Renal pelvis (tissue), 12 donors: ENCODE measurements at places on chromosomes 16 and 17. TPM values are rescaled to one million over a fixed set of nuclear protein-coding genes. Genes with fewer than 3 reads are reported as not detected.

- no peak for DNase-seq
Observed at GRCh38 chr16:57224651-57225335, 20.3 kb upstream of the ARL2BP start.

The NPIPB9 gene
- 2.2 TPM for polyA plus RNA-seq

GRCh38 chr17:42679492-42680330, 1.9 kb downstream of the CCR10 start:
- no peak for DNase-seq

- DNase-seq, result peak; percentile 22
Observed at GRCh38 chr16:1614456-1615102, 2.4 kb downstream of the CRAMP1 start.

GRCh38 chr17:44801880-44802279, 28.2 kb downstream of the GJC1 start:
- no peak for DNase-seq

DNA sequence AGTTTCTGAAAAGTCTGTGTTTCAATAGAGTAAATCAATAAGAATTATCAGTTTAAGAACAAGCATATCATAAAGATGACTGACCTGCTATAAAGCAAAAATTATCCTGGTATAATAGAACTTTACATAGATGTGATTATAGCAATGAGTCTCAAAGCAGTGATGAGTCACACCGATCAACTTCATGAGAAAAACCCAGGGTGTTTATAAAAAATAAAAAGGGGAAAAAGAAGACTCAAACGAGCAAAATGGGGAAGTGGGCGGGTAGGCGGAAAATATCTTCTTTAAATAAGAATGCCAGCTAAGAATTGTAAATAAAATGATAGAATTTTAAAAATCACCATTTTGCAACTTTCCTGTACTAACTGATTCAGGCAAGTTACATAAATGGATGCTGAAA, 46.8 kb downstream of the BRIP1 start:
- no peak for DNase-seq

The IGFBP4 gene
- 341 TPM for polyA plus RNA-seq

GRCh38 chr17:43578404-43578698, 32.2 kb upstream of the ETV4 start:
- DNase-seq, result no peak

DNA sequence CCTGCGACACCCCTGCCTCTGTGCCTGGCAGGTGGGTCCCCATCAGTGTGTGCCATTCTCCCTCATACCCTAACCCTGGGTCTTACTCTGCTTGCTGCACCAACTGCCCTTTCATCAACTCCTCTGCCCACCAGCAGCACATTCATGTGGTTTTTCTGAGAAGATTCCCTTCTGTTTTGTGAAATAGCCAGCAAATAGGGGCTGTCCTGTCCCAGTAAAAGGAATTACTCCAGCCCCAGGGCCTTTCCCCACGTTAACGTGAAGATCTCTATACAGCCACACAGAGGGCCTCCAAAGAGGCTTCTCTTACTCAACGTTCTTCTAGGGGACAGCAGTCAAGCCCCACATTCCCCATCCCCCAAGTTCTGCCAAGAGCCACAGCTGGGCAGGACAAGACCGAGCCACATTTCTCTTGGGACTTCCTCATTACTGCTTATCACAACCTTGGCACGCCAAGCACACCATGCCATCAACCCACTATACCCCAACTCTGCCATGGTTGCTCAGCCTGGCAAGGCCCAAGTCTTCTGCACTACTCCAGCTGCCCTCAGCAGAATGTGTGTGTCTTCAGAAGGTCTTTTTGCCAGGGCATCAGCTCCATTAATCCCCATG, 18.7 kb upstream of the CCL2 start:
- DNase-seq, result no peak

The HBZ gene
- polyA plus RNA-seq, result 3.1 TPM

DNA sequence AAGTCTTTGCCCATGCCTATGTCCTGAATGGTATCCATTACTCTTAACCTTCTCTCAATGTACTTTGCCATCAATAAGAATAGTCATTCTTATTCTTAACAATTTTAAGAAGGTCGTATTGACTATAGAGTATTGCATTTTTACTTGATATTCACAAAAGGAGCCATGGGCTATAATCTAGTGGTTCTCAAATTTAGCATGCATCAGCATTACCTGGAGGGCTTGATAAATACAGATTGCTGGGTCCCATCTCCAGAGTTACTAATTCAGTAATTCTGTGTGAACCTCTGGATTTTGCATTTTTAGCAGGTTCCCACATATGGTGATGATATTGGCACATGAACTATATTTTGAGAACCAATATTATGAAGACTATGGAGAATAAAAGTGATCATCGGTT, 89.6 kb downstream of the ABCA8 start:
- no peak for DNase-seq

GRCh38 chr17:82315703-82316358, 1.6 kb downstream of the CD7 start:
- no peak for DNase-seq

DNA sequence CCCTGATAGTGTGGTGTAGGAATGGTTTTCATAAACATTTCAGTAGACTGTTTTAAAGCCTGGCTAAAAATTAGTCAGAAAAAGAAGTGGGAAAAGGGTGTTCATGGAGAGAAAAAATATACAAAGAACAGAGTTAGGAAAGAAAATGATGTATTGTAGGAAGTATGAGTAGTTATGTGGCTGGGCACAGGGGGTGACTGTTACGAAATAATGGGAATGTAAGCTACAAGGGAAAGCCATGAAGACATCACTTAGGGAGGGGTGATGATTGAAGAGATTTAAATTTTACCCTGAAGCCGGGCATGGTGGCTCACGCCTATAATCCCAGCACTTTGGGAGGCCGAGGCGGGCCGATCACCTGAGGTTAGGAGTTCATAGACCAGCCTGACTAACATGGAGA, 55.3 kb downstream of the NUP88 start:
- no peak for DNase-seq

The CORO7 gene
- polyA plus RNA-seq, result 21.2 TPM

The CIBAR2 gene
- 0.50 TPM for polyA plus RNA-seq

DNA sequence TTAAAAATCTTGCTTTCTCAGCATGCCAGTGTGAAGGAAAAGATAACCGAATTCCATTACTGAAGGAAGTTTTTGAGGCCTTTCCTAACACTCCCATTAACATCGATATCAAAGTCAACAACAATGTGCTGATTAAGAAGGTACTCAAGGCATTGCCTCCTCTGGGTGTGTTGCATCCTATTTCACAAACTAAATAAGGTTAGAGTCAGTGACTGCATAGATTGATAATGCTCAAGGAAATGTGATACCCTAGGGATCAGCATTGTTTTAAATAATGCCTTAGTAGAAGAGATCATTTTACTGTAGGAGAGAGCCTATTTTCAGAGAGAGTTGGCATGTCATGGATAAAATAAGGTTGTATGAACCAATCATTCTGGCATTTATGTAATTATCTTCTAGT, 36.8 kb downstream of the GDPD1 start:
- DNase-seq, result no peak

GRCh38 chr17:81207610-81208581, 14.9 kb downstream of the CEP131 start:
- DNase-seq, result no peak

GRCh38 chr16:60225541-60225940, 1491.4 kb upstream of the GOT2 start:
- DNase-seq, result no peak

The KCNH6 gene
- 2.5 TPM for polyA plus RNA-seq

DNA sequence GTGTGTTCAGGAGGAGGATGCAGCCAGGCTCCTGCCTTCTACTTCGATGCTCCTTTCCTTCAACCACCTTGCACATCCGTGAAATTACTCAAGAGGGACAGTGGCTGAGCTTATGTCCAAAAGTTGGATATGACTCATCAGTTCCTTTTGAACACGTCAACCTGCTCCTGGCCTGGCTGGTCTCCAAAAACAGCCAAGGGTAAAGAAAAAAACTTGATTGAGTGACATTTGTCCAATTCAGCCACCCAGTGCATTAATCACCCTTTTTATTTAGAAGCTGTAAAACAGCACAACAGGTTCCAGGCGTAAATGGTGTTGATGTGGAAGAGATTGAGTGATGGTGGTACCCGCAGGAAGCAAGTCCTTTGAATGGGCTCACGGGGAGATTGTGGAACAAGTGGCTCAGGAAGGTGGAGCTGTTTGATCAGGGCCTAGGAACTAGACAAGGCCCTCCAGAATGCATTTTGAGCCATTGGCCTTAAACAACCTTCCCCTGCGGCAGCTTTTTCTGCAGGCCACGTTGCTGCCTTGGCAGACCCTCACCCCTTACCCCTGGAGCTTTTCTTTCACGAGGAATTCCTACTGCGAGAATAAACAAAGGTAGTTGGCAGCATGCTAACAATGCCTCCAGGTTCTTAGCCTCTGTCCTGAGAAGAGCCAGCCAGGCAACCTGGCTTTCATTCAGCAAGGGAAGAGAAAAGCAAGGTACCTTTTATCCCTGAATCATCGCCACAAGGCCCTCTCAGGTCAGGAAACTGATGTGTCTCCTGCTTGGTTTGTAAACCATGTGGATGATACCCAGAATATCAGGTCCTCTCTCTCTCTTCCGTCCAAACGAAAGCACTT, 173.3 kb upstream of the CACNG5 start:
- DNase-seq, result no peak

The MYH4 gene
- 0.21 TPM for polyA plus RNA-seq

The MT1A gene
- polyA plus RNA-seq, result not detected

DNA sequence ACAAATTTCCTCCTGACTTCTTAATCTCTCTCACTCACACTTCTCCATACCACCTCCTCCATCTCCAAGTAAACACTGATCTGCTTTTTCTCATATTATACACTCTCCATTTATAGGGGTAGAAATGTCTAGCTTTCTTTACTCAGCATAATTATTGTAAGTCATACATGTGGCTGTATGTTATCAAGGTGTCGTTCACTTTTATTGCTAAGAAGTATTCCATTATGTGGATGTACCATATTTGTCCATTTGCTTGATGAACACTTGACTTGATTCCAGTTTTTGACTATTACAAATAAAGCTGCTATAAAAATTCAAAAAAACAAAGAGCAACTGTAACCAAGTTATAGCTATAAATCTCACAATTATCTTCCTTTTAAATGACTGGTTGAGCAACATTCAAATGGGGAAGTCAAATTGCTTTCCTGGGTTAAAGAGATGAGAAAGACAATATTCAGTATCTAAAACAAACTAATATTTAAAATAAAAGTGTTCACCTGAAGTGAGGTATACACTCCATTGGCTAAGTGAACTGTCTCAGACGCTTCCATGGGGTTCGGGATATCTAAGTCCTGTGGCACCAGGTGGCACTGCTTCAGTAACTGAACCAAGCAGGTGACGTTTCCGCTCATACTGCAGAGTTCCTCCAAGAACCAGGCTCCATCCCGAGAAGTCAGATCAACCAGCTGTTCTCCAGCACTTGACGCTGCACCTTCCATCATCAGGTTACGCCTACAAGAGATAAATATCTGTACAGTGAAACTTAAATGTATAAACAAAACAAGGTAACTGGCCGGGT, 32.6 kb upstream of the ARL6IP1 start:
- no peak for DNase-seq

- DNase-seq, result no peak
Observed at GRCh38 chr16:78980825-78981224, 619.7 kb downstream of the MAF start.

- DNase-seq, result no peak
Observed at GRCh38 chr16:11621920-11622651, 35.4 kb upstream of the LITAF start.

The CNGB1 gene
- 0.11 TPM for polyA plus RNA-seq

- no peak for DNase-seq
Observed at GRCh38 chr17:3627769-3628167, 8.3 kb downstream of the SHPK start.

The PYDC1 gene
- not detected for polyA plus RNA-seq

The LAT gene
- 9.5 TPM for polyA plus RNA-seq

- no peak for DNase-seq
Observed at GRCh38 chr17:76538281-76538931, 897 bp upstream of the CYGB start.
